ENCODE measurements at places on chromosomes 1 and 21.

DNA sequence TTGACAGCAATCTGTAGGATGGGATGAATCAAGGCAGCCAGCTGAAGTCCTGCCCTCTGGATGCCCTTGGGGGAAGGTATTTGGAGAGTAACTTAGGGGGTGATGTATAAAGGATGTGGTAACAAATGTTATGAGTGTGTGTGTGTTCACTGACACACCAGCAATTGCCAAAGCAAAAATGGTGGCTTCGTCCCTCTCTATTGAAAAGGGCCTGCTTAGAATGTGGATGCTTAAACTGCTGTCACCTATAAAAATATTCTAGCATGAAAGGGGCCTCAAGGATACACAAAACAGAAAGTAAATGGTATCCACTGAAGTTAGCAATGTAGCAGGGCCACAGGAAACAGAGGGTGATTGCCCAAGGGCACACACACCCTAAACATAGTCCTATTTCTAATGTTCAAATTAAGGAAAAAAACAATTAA, 15.1 kb upstream of the AIM2 start:
- DNase-seq: no peak

GRCh38 chr1:200279810-200280411, 129.9 kb downstream of the ZNF281 start:
- DNase-seq: no peak

DNA sequence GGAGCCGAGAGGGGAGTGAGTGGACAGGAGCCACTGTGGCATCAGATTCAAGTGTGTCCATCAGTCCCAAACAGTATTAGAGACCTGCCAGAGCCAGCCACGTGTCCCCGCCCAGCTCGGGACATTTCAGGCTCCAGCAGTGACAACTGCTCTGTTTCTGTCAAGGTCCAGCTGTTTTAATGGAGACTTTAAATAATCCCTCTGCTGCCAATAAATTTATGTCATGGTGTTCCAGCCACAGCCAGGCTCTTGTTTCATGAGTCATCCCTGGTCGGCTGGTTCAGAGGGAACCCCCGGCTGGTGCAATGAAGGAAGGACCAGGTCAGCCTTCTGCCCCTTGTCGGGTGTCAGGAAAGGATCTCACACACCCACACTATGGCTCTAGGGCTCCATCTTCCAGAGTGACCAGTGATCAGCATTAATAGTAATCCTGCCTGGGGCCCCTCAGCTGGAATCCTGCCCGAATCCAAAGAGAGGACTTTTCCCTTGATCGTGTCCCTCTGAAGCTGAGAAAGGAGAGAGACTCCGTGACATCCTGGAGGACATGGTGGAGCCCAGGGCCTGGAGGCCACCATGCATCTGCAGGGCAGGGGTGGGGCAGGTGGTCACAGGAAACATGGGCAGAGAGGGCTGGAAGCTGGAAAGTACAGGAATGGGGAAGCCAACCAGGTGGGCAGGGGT, 197.3 kb downstream of the MATN1 start:
- DNase-seq: no peak

DNA sequence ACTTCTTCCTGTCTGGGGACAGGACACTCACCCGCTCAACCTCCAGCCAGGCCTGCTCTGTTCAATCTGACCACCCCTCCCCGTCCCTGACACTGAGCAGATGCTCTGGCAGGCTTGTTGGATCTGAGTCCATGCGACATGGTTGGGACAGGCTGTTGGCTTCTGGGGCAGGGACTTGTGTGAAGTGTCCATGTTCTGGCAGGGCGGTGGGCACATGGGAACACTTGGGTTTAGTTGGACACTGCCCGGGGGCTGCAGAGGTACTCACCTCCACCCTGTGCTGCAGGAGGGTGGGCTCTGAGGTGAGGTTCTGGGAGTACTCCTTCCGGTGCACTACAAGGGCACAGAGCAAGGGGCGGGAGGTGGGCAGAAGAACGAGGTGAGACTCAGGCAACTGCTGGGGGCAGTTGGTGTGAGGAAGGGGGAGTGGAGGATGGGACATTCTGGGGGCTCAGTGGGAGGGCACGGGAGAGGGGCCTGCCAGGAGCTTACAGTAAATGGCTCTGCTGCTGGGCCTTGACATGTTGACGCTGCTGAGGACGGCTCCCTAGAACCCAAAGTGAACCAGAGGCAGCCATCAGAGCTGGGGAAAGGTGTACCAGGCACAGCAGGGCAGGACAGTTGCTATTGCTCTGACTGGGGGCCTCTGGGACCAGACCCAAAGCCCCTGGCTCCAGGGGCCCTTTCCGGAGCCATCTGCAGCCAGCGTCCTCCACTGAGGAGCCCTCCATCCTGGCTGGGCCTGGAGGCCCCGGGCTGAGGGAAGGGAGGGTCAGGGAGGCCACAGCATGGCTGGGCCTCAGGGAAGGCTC, 2.3 kb downstream of the EPS8L3 start:
- DNase-seq: no peak

GRCh38 chr1:197982256-197982655, 65.1 kb downstream of the LHX9 start:
- DNase-seq: no peak

GRCh38 chr1:73635021-73635420, 563.0 kb downstream of the LRRIQ3 start:
- DNase-seq: no peak

- DNase-seq: no peak
Measured at GRCh38 chr1:232979558-232979957, 29.1 kb downstream of the NTPCR start.

- no peak for DNase-seq
Measured at GRCh38 chr1:32592943-32593342, 53.7 kb downstream of the ZBTB8A start.

GRCh38 chr1:99636647-99637175, 9.2 kb upstream of the PALMD start:
- DNase-seq: no peak

- DNase-seq: peak; percentile 38
Measured at GRCh38 chr1:205849619-205850355, at the start of gene PM20D1. TSS of gene PM20D1 (minus strand) at chr1:205850132. CDS start at chr1:205850072, 60 bp downstream.

- no peak for DNase-seq
Measured at GRCh38 chr1:5563861-5564577, 428.2 kb downstream of the NPHP4 start.

GRCh38 chr1:65505547-65506300, 85.3 kb downstream of the LEPR start:
- no peak for DNase-seq

DNA sequence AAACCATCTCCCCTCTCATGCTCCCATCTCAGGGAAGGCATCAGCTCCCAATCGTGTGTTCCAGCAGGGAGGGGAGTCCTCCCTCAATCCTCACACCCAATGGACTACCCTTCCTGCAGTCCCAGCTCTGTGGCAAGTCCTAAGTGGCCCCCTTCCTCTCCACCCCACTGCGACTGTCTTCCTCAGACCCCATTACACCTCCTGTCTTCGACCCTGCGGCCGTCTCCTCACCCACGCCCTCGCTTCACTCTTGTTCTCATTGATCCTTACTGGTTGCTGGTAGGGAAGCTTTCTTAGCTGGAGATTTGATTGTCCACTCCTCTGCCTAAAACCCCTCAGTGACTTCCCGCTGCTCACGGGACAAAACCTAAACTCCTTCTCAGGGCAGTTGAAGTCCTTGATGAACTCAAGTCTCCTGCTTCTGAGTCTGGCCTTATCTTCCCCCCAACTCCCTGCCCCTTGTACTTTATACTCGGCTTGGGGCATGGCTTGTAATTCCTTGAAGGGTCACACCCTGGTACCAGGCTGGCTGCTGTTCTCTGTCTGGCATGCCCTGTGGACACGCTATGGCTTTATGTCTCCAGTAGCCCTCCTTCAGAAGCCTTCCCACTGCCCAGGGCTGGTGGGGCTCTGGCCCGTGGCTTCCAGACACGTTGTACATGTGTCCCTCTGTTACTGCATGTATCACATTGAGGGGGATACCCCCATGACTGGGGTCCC, 2.3 kb upstream of the EPS8L3 start:
- DNase-seq: no peak

GRCh38 chr1:197526736-197527371, 248.4 kb downstream of the DENND1B start:
- no peak for DNase-seq

GRCh38 chr1:2952371-2952770, 68.9 kb upstream of the ACTRT2 start:
- no peak for DNase-seq

DNA sequence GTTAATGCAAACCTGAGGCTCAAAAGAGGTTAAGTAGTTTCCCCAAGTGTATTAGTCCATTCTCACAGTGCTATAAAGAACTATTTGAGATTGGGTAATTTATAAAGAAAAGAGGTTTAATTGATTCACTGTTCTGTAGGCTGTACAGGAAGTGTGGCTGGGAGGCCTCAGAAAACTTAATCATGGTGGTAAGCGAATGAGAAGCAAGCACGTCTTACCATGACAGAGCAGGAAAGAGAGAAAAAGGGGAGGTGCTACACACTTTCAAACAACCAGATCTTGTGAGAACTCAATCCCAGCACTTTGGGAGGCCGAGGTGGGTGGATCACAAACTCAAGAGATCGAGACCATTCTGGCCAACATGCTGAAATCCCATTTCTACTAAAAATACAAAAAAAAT, 38.5 kb upstream of the RXRG start:
- DNase-seq: no peak

- no peak for DNase-seq
Measured at GRCh38 chr1:10634428-10635084, 159.8 kb downstream of the PEX14 start.

GRCh38 chr21:45850181-45850580, 131.4 kb upstream of the COL6A1 start:
- no peak for DNase-seq

- no peak for DNase-seq
Measured at GRCh38 chr1:230215031-230215430, 148.0 kb downstream of the GALNT2 start.

DNA sequence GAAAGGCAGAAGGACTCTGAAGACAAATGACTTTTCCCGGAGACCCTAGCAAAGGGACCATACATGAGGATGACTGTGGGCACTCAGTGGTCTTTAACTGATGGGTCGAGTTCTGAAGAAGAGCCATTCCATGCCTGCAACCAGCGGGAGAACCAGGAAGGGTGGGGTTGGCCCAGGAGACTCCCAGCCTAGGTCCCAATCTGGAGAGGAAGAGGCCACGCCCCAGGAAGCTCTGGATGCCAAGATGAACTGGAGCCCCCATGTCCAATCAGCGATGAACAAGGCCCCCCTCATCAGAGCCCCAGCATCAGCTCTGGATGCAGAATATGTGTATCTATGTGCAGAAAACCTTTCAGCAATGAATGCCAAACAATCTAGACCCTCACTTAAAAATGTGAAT, 3.6 kb downstream of the KRTAP10-10 start:
- DNase-seq: no peak

- DNase-seq: no peak
Measured at GRCh38 chr1:32470431-32470830, 5.6 kb downstream of the ZBTB8B start.
